H9 (cell line): ENCODE measurements at places on chromosomes 5 and 9. TPM values are rescaled to one million over a fixed set of nuclear protein-coding genes. Genes with fewer than 3 reads are reported as not detected.

Gene CDX1
- total RNA-seq: 0.22 TPM in 1 of 2 replicates, not detected in the other

Gene CCNI2
- total RNA-seq: 0.57 and 0.90 TPM in 2 replicates

Gene SOX30
- 0.13 TPM in 1 of 2 replicates, not detected in the other for total RNA-seq

Gene RMRP
- 18,417 and 20,652 TPM in 2 replicates for total RNA-seq

Gene PCDH1
- total RNA-seq: 127 and 131 TPM in 2 replicates

Gene RFESD
- 1.7 and 2.6 TPM in 2 replicates for total RNA-seq

Gene TAF11L7
- total RNA-seq: not detected in 2 replicates

Gene DOCK8
- 1.4 and 2.3 TPM in 2 replicates for total RNA-seq

Gene ANKRD34B
- total RNA-seq: 0.70 and 0.72 TPM in 2 replicates

Gene RNF208
- total RNA-seq: 7.7 and 8.1 TPM in 2 replicates

Gene F2R
- total RNA-seq: 14.8 and 15.2 TPM in 2 replicates

Gene DMRT3
- not detected in 2 replicates for total RNA-seq

Gene SPATA31C2
- total RNA-seq: 0.15 and 0.20 TPM in 2 replicates

Gene IFNA21
- not detected in 2 replicates for total RNA-seq

Gene SPATA6L
- 0.75 and 0.87 TPM in 2 replicates for total RNA-seq

Gene PCDHB12
- total RNA-seq: 2.3 and 3.1 TPM in 2 replicates

Gene IFNA2
- total RNA-seq: not detected in 2 replicates

Gene UGT3A2
- total RNA-seq: 13.4 and 13.7 TPM in 2 replicates

Gene FBN2
- total RNA-seq: 8.1 and 8.3 TPM in 2 replicates

Gene ANGPTL2
- 4.8 and 5.1 TPM in 2 replicates for total RNA-seq

Gene LIX1
- 0.07 and 0.13 TPM in 2 replicates for total RNA-seq

Gene EGFL7
- 37.7 and 38.0 TPM in 2 replicates for total RNA-seq

Gene RCL1
- total RNA-seq: 34.4 and 34.5 TPM in 2 replicates

Gene IFNA13
- total RNA-seq: not detected in 2 replicates

Gene SPATA31C1
- 0.15 TPM in 2 replicates for total RNA-seq

Gene FBP2
- not detected in 2 replicates for total RNA-seq

Gene OTULINL
- 7.0 and 7.5 TPM in 2 replicates for total RNA-seq

Gene PCDHGB6
- total RNA-seq: 5.5 and 6.0 TPM in 2 replicates

Gene RANBP17
- total RNA-seq: 16.5 and 20.0 TPM in 2 replicates

Gene OBP2B
- not detected in 2 replicates for total RNA-seq

Gene C6
- total RNA-seq: not detected in 2 replicates

Gene INSL6
- total RNA-seq: not detected in 2 replicates

Gene OR1L6
- not detected in 2 replicates for total RNA-seq

Gene C9
- total RNA-seq: not detected in 2 replicates

Gene CACNA1B
- 6.5 and 7.8 TPM in 2 replicates for total RNA-seq

Gene PNPLA7
- total RNA-seq: 1.6 and 1.8 TPM in 2 replicates

Gene PCDHA9
- total RNA-seq: 0.46 and 0.55 TPM in 2 replicates

Gene GRIN3A
- total RNA-seq: not detected in 2 replicates

Gene FAM240B
- not detected in 2 replicates for total RNA-seq

Gene LVRN
- total RNA-seq: 0.07 and 0.09 TPM in 2 replicates

Gene FCHO2
- 5.8 and 7.1 TPM in 2 replicates for total RNA-seq

Gene KCNIP1
- 0.24 and 0.63 TPM in 2 replicates for total RNA-seq

Gene GPR151
- total RNA-seq: not detected in 2 replicates

Gene PDLIM7
- 134 and 137 TPM in 2 replicates for total RNA-seq

Gene CD72
- total RNA-seq: 3.3 and 3.9 TPM in 2 replicates

Gene ZER1
- 23.1 and 24.2 TPM in 2 replicates for total RNA-seq

Gene NDOR1
- total RNA-seq: 44.1 and 45.3 TPM in 2 replicates

Gene KIF20A
- total RNA-seq: 65.2 and 67.1 TPM in 2 replicates

Gene SPINK13
- not detected in 2 replicates for total RNA-seq

Gene LSM11
- 4.5 and 4.7 TPM in 2 replicates for total RNA-seq

Gene LURAP1L
- total RNA-seq: 0.13 TPM in 1 of 2 replicates, not detected in the other

Gene PIK3R1
- total RNA-seq: 10.6 and 11.3 TPM in 2 replicates

Gene ZNF366
- total RNA-seq: not detected in 2 replicates

Gene POLK
- total RNA-seq: 7.6 and 9.9 TPM in 2 replicates

Gene PCDHA12
- total RNA-seq: 7.1 and 7.2 TPM in 2 replicates

Gene DIPK1B
- total RNA-seq: 38.2 and 40.3 TPM in 2 replicates
